ENCODE measurements at places on chromosomes 2 and 18. TPM values are rescaled to one million over a fixed set of nuclear protein-coding genes. Genes with fewer than 3 reads are reported as not detected.
A peak's percentile ranks its signal among the peaks of the same experiment; 100 is the strongest.

DNA sequence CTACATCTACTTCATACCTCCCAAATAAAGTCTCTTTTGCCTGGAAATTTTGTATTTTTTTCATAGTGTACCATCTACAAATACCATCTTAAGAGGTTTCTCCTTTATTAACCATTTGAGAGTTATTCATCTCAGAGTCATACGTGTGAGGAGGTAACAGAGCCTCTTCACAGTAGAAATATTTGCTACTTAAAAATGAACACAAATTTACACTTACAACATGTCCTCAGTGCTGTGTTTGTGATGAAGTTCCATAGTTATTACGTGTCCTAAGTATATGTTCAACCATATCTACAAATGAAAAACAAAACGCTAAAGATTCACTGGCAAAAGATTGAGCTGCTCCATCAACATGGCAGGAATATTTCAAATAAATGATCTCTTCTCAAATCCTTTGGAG is 48.5 kb upstream of the HNRNPA3 start:
- DNase-seq: no peak

GRCh38 chr2:286774-287392 is 1.0 kb downstream of the ALKAL2 start:
- DNase-seq: no peak

GRCh38 chr18:7417727-7418126 is 149.4 kb upstream of the PTPRM start:
- DNase-seq: no peak

- peak; percentile 83 for DNase-seq
These were observed 35.6 kb upstream of the PNO1 start for GRCh38 chr2:68121873-68122679.

DNA sequence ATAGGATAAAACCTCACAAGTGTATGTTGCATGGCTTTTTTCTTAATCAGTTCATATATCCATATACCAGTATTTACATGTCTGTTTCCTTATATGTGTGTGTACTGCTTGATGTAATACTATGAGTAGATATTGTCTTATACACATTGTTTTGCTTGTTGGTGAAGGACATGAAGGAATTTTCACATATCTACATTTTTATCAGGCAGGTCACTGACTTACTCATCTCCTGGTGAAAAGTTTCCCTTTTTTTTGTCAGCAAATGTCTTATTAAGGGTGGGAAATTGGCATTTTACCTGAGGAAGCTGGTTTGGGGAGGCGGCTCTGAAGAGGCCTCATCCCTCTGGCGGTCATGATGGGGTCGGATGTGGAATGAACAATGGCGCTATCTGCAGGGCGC is 61.4 kb upstream of the LYPD1 start:
- no peak for DNase-seq

GRCh38 chr18:72700961-72701710 is 157.0 kb upstream of the CBLN2 start:
- DNase-seq: no peak

- no peak for DNase-seq
These were observed 65.7 kb upstream of the CHMP1B start for GRCh38 chr18:11785444-11786055.

DNA sequence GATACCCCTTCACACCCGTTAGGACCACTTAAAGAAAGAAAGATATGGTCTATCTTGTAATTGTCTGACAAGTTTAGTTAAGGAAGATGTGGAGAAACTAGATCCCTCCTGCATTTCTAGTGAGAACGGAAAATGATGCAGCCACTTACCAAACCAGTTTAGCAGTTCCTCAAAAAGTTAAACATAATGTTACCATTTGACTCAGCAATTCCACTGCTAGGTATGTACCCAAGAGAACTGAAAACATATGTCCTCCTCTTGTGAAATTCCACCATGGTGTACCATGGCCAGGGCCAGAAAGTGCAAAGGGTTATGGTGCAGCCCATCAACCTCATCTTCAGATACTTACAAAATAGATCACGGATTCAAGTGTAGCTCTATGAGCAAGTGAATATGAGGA is 79.0 kb upstream of the ID2 start:
- DNase-seq: no peak

DNA sequence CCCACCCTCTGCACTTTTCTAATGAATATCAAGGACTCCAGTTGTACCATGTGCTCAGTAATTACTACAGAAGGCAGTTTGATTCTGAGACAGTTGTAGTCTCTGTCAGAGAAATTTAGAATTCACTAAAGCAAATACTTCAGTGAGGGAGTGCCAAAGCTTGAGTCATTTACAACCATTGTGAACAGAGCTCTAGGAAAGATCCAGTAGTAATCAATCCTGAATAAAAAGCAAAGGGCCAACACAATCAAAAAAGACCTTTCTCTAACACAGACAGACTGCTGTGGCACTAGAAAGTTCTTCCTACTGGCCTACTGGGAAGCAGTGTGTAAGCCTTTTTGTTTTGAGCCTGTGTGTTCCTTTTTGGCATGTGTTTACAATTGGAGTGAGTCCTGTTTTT is 135.6 kb upstream of the UNC80 start:
- DNase-seq: no peak

DNA sequence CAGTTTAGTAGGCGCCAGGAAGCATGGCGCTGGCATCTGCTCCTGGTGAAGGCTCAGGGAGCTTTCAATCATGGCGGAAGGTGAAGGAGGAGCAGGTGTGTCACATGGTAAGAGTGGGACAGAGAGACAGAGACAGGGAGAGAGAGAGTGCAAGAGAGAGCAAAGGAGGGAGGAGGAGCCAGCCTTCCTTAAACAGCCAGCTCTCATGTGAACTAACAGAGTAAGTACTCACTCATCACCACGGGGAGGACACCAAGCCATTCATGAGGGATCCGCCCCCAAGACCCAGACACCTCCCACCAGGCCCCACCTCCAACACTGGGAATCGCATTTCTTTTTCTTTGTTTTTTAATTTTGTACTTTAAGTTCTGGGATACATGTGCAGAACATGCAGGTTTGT is 40.8 kb upstream of the CLASP1 start:
- no peak for DNase-seq

GRCh38 chr2:44652701-44653100 is 288.8 kb upstream of the SIX3 start:
- DNase-seq: no peak

Gene SERPINB3
- total RNA-seq: not detected

Gene RPRM
- not detected for total RNA-seq

Gene NETO1
- not detected for total RNA-seq
